NCI-H1092 (cell line): ENCODE measurements at places on chromosomes 13 and 19.

DNA sequence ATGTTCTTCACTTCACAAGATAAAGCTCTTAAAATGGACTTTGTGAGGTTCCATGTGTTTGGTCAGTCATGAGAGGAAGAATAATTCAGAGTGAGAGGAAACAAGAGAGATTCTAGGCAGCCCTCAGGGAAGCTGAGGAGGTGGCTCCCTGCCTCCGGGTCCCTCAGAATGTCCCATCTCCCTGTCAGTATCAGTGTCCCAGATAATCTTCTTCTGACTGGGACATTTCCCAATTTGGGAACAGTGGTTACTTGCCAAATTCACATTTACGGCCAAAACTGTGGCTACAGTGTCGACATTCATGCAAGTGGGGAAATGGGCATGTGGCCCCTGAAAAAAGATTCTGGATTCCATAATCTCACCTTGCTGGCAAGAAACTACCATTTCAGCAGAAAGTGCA lies 9.0 kb downstream of the ZNF417 start:
- DNase-seq = no peak

- DNase-seq = no peak
These were observed 1.7 kb downstream of the PDE4A start for GRCh38 chr19:10422046-10422461.

DNA sequence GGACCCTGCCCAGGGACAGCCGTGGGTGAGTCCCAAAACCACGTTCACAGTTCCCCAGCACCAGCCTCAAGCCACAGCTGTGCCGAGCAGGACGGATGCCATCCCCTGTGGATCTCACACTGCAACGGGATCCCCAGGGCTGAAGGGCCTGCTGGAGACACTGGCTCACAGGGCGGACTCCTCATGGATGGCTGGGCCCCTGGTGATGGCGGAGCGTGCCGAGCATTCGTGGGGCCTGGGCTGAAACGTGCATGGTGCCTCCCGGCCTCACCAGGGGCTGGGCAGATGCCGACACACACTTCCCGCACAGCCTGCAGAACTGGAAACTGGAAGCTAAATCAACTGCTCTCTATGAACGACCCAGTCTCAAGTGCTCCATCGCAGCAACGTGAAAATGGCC lies 9.6 kb downstream of the RNF126 start:
- DNase-seq = no peak

DNA sequence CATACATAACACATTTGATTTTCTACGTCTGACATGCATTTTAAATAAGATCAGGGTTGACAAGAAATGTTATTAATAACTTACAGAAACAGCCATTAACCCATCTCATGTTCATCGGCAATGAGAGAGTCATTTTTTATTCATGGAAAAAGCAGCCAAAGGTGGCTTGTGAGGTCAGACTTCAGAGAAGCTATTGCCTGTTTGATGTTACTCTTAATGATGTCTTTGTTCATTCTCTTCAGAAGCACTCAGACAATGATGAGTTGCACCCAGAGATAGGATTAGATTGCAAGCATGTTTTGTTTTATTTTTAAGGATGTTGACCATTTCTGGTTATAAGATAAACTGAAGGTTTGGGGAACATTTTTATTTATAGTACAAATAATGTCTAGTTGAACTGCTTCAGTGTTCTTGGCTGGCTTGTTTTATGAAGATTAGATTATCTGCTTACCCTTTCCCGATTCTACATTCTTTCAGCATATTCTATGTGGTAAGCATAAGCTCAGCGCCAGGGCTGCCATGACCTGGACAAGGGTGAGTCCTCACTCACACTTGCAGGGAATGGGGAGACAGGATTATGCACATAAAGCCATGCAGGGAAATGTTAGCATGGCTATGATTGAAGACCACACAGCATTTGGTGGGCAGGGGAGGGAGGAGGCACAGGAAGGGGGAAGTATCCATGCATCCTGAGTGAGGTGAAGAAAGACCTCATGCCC lies 288.1 kb downstream of the MTUS2 start:
- DNase-seq = no peak

GRCh38 chr19:30498707-30499106 lies 126.5 kb downstream of the ZNF536 start:
- DNase-seq = no peak

- no peak for DNase-seq
These were observed 2.6 kb downstream of the PCDH17 start for GRCh38 chr13:57633950-57634838.

DNA sequence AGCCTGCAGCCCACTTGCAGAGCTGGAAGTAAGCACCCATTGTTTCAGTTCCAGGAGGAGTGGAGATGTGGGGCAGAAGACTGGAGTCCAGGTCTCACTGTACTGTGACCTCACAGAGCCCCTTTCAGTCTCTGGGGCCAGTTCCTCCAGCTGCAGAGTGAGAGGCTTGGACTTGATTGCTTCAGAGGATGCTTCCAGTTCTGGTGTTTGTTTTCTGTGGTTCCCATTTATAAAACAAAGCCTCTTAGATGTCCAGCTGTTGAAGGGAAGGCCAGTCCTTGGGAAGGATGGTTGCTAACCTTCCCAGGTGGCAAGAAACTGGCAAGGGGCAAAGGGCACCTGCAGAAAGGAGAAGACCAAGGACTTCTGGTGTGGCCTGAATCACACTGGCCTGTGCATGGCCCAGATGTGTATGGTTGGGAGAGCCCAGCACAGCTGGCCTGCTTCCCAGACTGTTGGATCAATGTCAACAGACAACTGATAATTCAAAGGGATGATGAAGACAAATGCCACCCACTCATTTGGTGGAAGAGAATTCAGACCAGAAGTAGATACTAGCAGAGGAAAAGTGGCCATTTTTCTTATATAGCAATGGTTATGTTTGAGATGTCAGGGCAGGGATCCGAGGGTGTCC lies 218.5 kb downstream of the ZNF536 start:
- DNase-seq = no peak

DNA sequence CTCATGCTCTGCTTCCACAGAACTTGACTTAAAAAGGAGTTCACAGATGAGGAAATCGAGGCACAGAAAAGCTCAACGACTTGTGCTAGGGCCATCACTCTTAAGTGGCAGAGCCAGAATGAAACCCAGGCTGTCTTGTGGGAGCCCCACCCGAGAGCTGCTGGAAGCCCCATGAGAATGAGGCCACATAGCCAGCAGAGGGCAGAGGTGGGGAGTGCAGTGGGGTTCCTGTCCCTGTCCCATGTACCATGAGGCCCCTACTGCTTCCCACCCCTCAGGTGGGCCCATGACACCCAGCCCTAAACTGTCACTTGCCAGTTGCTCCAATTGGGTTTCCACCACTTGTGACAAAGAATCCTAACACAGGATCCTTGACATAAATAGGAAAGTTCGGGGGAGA lies 175.9 kb downstream of the IRS2 start:
- DNase-seq = no peak

- DNase-seq = peak; percentile 89
These were observed 151.6 kb upstream of the FREM2 start for GRCh38 chr13:38535261-38535660.

- DNase-seq = no peak
These were observed 233.6 kb downstream of the KLF12 start for GRCh38 chr13:73900591-73900990.

GRCh38 chr19:2575734-2576481 lies 100.0 kb downstream of the GADD45B start:
- no peak for DNase-seq

DNA sequence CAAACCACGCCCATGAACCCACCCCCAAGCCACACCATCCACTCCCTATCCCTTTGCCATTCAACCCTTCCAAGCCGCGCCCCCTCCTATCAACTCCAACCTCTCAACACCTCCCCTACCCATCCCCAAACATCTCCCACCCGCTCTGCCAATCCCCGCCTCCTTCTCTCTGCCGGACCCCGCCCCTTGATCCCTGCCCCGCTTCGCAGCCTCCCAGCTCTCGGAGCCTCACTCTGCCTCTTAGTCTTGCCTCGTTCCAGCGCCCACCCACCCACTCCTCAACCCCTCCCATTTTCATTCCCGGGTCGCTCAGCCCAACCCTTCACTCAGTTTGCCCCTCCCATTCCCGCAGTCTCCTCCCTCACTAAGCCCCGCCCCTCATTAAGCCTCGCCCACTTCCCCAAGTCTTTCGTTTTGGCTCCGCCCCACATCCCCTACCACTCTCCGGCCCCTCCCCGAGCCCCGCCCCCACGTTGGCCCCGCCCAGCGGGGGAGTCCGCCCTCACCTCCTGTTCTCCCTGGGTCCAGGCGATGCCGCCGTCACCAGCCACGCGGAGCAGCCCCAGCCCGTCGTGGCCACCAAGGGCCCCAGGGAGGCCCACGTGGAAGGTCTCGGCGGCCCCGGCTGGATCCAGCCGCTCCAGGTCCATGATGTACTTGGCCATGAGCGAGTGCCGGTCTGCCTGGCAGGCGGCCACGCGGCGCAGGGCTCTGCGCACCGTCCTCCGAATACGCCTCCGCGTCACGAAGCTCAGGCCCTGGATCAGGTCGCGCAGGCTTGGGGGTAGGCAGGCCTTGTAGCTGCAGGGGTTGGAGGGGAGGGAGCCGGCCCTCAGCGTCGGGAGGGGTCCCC lies 5.7 kb downstream of the JAK3 start:
- DNase-seq = peak; percentile 84

- no peak for DNase-seq
These were observed 224.3 kb upstream of the SOX21 start for GRCh38 chr13:94936633-94937032.

GRCh38 chr13:32124743-32125142 lies 93.2 kb downstream of the FRY start:
- no peak for DNase-seq

DNA sequence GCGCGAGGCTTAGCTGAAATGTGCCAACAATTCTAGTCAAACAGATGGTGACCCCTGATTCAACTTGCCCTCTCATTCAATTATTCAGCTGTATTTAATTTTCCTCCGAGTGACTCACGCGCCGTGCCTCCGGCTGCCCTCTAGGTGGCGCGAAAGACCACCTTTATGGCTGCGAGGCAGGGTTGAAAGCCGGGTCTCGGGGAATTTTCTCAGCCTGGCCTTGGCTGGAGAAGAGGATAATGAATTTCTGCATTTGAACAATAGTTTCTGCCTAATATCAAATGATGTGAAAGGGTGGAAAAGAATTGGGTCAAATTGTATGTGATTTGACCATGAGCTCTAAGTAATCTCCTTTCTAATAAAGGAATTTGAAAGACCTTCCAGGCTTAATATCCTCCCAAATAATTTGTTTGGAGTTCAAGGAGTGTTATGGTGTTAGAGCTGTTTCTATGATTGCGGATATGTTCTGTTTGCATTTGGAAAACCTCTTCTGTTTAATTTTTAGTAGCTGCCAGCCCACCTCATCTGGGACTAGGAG lies 310.9 kb downstream of the ZNF536 start:
- no peak for DNase-seq

- no peak for DNase-seq
These were observed 50.7 kb upstream of the GPR183 start for GRCh38 chr13:99357941-99358340.

DNA sequence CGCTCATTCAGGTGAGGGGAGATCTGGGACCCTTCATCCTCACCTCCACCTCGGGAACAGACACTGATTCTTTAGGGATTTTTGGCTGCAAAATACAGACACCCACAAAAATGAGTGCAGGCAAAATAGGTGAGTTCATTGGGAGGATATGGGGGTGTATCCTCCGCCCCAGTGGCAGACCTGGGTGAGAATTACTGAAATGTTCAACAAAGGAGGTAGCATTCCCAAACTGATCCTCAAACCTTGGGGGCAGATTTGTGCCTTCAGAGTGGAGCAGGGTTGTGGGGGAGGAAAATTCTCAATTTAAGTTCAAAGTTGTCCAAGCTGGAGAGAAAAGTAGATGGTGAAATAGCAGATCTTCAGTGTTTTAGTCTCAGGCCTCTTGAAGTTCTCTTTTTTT lies 31.3 kb upstream of the SIN3B start:
- DNase-seq = no peak

- no peak for DNase-seq
These were observed 251.3 kb upstream of the ATXN8OS start for GRCh38 chr13:69856331-69856730.

DNA sequence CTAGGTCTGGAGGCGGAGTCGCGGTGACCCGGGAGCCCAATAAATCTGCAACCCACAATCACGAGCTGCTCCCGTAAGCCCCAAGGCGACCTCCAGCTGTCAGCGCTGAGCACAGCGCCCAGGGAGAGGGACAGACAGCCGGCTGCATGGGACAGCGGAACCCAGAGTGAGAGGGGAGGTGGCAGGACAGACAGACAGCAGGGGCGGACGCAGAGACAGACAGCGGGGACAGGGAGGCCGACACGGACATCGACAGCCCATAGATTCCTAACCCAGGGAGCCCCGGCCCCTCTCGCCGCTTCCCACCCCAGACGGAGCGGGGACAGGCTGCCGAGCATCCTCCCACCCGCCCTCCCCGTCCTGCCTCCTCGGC lies at the start of gene SLC5A5:
Gene SLC5A5, plus strand, starts transcription at position 68 of the 373 bp plus-strand sequence. CDS start 375 bp downstream, outside the sequence.
- DNase-seq = no peak

- DNase-seq = no peak
These were observed 880 bp upstream of the TMEM160 start for GRCh38 chr19:47049307-47049700.

GRCh38 chr13:20053016-20053415 lies 94.5 kb downstream of the ZMYM2 start:
- DNase-seq = no peak

DNA sequence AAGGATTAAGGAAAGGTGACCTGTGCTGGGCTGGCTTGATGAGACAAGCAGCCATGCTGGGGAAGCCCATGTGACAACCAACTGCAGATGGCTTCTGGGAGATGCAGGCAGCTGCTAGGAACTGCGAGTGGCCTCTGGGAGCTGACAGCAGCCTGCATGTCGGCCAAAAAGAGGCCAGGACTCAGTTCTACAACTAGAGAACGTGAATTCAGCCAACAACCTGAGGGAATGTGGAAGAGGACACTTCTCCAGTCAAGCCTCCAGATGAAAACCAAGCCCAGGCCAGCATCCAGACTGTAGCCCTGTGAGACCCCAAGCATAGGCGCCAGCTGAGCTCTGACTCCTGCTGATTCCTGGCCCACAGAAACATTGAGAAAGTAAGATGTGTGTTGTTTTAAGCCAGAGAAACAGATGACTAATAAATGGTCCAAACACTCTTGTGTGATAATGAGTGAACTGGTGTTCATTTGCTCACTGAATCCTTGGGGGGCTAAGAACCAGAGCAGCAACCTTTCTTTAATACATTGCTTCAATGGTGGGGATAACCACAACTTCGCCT lies 45.0 kb downstream of the SLC7A1 start:
- DNase-seq = no peak

DNA sequence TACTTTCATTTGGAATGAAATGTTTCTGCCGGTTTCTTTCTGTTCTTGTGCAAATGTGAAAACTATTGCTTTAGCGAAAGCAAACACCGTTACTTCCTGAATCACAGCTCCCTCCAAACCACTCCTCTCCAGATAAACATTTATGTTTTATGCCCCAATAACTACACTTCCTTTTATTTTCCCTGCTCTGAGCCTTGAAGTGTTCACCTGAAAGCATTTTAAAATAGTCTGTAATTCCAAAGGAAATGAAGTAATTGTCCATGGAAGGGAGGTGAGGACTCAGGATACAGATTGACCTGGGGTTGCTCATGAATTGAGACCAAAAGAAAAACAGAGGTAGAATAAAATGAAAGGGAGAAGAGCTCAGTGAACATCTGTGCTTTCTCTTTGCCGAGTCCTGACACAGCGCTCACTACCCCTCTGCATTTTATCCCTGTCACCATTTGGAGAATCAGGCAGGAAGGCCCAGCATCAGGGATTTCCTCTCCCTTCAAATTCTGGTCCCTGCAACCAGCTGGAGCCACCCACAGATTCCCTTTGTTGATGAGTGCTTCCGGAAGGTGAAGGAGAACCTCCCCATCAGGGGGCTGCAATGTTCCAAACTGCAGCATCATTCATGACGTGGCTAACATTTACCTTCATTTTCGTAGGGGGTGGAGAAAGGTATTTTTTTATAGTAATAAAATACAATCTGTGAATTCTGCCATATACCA lies 171.9 kb downstream of the ITGBL1 start:
- peak; percentile 74 for DNase-seq
